DMS 273 treated with DMSO at 0.1 percent for 48 hours (cell line): ENCODE measurements at places on chromosomes 16 and 17.

- no peak for DNase-seq
These were observed 16.9 kb downstream of the CDH3 start for GRCh38 chr16:68662035-68662434.

DNA sequence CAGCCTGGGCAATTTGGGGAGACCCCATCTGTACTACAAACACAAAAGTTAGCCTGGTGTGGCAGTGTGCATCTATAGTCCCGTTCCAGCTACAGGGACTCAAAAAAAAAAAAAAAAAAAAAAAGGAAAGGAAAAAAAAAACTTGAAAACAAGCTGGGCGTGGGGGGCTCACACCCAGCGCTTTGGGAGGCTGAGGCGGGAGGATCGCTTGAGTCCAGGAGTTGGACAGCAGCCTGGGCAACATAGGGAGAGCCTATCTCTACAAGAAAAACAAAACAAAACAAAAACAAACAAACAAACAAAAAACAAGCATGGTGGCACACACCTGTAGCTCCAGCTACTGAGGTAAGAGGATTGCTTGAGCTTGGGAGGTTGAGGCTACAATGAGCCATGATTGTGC, 12.9 kb upstream of the CCL17 start:
- no peak for DNase-seq

DNA sequence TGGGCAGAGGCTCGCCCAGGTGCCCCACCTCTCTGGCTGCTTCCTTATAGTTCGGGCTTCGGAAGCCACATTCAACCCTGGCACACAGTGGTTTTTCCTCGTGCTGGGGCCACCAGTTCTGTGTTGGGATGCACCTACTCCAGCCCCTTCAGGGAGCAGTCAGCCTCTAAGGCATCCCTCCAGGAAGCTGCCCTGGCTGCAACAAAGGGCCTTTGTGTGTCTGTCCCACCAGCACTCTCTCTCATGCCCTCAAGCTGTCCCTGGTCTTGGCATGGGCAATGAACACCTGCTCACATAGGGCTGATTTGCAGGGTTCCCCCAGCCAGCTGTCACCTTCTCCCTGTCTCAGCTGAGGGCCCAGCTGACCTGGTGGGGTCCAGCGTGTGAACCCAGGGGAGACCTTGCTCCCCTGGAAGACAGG, 754 bp upstream of the NOXO1 start:
- peak; percentile 38 for DNase-seq

- no peak for DNase-seq
These were observed 110.3 kb upstream of the RBL2 start for GRCh38 chr16:53323924-53324323.

DNA sequence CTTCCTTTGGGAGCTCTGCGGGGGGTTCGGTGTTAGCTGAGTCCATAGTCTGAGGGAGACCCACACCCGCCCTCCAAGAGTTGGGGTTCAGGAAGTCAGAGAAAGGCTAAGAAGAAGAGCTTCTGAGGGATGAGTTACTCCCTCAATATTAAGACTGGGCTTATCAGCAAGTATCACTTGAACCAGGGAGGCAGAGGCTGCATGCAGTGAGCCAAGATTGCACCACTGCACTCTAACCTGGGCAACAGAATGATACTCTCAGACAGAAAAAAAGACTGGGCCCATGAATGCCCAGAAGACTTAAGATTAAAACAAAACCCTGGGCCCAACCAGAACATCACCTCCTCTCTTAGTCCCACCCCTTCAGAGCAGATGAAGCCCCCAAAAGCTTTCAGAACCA, 6.0 kb downstream of the NKIRAS2 start:
- no peak for DNase-seq

GRCh38 chr16:12253731-12254130, 277.2 kb downstream of the SNX29 start:
- DNase-seq, result no peak

DNA sequence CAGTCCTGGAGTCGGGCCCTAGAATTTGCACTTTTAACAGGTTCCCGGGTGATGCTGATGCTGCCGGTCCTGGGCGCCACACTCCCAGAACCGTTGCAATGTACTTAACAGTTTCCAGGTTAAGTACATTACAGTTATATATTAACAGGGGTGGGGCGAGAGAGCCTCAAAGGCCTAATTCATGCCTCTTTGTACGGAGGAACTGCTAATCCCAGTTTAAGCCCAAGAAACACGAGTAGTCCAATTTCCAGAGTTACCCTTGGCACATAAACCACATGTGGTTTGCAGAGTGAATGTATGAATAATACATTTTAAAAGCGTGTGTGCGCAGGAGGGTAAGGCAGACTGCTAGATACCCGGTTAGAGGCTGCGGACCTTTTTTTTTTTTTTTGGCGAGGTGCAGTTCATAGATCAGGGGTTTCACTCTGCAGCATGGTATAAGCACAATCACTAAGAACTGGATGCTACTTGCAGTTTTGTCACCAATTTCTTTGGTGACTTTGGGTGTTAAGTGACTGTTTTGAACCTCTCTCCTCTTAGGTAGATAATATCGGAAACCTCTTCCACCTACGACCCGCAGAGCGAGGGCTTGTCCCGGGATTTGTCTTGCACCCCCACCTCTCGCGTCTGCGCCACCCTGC, 713 bp downstream of the COX11 start:
- no peak for DNase-seq

DNA sequence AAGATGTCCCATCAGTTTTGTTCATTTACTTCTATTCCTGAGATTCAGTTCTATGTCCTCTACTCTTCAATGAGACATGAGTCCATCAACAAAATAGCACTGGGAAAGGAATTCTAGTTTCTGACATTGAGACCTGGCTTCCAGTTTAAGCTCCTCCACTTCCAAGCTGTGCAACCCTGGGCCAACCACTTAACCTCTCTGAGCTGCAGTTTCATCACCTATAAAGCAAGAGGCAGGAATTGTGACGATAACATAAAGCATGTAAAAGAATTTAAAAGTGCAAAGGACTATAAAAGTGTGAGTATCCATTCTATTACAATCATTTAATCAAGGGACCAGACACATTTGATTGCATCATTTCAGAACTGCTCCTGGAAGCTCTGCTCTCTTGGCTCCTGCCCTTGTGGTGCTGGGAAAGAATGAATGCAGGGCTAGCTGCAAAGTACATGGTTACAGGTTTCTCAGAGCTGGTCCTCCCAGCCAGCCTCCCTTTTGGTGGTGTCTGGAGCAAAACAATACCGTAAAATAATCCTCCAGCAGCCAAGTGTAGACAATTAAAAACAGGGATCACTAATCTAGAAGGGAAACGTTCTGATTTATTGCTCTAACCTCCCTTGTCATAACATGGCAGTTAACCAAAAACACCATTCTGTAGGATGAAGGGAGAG, 113.9 kb downstream of the VPS53 start:
- no peak for DNase-seq

DNA sequence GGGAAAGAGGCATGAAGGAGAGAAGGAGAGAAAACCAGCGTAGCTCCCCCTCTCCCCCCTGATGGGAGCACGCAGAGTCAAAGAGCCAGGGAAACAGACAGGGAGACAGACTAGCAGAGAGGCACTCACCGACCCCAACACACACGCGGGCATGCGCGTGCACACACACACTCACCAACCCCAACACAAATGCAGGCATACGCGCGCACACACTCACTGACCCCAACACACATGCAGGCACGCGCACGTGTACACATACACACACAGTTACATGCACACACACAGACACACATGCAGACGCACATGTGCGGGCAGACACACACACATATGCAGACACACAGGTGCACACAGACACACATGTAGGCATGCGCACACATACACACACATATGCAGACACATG, 4.6 kb downstream of the CACNB1 start:
- no peak for DNase-seq

DNA sequence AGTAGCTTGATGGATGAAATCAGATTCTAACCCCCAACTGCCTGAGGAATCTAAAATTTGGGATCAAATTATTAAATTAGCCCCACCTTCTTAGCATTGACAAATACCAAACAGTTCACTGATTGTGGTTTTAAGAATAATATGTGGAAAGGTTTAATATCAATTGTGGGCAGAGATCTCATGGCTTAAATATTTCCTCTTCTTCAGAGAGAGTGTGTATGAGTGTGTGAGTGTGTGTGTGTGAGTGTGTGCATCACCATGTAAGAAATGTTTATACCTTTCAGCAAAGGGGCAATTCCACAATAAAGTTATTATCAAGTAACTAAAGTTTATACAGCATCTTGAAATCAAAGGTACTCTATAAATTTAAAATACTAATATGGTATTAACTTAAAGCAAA, 3.2 kb downstream of the SMURF2 start:
- no peak for DNase-seq

DNA sequence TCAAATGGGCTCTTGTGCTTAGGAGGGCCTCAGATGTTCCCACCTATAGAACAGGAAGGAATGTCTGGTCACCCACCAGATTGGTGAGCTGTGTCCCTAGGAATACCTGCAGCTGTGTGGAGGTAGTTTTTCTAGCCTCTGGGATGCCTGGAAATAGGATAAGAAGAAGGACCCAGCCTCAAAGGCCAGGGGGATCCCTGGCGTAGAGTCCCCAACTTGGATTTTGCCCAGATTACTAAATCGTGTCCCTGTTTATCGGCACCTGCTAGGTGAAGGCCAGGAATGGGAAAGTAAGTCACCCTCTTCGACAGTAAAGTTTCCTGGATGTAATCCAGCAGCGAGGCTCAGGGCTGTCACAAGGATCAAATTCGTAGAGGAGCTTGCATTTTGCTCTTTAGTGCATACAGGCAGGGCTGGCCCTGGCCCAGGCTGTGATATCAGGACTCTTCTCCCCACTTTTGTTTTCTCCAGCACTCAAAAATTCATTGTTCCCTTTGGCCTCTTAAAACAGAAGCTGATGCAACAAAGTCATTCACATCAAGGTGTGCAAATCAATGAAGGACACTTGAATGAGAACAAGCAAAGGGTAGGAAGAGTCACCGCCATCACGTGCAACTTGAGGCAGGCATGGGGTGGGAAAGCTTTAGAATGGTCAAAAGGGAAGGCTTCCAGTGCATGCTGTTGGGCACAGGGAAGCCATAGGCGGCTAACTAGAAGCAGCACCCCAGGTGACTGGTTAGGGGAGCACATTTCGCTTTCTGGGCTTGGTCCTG, 7.5 kb downstream of the SLC13A2 start:
- no peak for DNase-seq

DNA sequence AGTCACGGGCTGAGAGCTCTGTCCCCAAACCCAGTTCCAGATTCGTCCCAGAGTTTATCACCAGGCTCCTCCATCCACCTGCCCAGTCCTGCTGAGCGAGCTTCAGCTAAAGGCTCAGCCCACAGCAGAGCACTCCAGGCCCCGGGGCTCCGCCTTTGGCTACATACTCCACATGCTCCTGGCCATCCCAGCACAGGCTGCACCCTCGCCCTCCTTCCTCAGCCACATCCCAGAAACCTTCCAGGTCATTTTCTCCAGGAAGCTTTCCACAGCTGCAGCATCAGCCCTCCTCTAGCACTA, 4.7 kb upstream of the CD2BP2 start:
- no peak for DNase-seq

GRCh38 chr17:30278032-30278431, 13.7 kb downstream of the BLMH start:
- no peak for DNase-seq

DNA sequence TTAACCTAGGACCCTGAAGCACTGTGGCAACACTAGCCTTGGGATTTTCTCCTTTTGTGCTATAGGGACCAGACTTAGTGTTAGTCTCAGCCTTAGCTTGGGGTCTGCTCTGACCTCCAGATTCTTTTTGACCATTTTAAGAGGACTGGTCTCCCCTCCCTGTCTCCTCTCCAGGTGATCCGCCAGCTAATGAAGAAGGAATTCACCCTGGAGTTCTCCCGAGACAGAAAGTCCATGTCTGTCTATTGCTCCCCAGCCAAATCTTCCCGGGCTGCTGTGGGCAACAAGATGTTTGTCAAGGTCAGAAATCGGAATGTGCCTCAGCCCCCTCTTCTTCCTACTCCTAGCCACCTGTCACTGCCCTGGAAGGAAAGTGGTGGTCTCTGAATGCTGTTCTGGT, 19.5 kb downstream of the ATP2A1 start:
- DNase-seq, result no peak

DNA sequence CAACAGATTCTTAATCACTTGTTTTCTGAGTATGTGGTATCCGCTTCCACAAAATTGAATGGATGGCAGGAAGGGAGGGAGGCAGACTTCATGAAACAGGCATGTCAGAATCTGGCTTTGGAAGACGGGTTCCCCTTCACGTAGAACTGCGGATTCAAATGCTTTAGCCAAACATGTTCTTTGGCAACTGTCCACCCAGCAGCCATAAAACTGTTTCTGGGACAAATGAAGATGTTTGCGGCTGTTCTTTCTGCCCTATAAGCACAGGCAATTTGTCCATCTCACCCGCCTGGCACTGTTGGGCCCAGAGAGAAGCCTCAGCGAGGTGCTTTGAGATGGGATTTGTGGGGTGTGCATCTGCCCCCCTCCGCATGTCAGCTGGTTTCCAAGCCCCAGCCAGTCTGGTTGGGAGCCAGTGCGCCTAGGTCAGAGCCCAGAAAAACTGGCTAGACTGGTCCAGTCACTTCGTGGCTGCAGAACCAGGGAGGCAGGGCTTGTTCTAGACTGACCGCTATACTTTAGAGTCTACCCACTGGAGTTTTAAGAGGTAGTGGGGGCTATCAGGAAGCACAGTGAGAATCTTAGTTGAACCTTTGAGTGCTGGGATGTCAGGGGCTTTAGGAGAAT, 6.3 kb downstream of the CRHR1 start:
- DNase-seq, result no peak

DNA sequence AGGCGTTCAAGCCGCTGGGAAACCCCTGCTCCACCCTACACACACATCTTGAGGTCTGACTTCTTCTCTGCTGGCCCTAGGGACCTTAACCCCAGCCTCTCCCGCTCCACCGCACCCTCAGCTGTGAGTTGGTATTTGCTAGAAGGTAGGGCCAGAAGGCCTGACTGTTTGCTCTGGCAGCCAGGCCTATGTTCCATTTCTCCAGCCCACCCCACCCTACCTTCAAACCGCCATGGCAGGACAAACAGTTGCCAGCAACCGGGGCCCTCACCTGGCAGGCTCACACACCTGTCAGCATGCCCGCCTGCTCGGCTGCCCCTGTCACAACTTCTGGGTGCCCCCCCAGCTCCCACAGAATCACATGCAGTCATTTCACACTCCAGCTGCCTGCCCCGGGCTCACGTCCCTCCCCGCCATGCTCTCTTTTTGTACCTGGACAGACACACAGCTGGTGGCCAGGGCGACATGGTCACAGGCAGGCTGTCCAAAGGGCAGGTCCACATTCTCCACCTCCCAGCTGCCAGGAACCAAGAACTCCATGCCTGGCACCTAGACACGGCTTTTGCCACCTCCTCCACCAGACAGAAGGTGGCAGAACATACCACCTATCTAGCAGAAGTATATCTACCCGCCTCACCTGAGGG, 2.6 kb upstream of the ATP2A3 start:
- DNase-seq, result no peak

DNA sequence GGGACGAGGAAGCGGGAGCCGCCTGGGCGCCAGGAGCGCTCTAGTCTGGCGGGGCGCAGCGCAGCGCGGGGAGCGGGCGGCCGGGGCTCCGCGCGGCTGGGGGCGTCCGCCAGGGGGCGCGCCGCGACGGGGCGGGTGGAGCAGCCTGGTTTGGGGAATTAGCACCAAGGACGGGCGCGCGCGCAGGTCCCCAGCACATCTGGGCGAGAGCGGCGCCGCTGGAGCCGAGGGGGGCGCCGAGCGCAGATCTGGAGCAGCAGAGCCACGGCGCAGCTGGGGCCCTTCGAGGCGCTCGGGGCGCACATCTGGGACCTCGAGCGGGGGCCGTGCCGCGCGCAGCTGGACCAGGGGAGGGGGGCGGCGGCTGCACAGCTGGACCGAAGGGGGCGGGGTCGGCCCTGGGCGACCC, at the start of gene NXPH3:
Gene NXPH3 (plus strand): TSS at position 193 of the 409 bp plus-strand sequence. CDS start 349 bp downstream, outside the sequence.
- DNase-seq, result peak; percentile 36

- DNase-seq, result no peak
These were observed 267.2 kb downstream of the TMEM114 start for GRCh38 chr16:8323153-8323552.
